ENCODE measurements at places on chromosomes 5 and 9.

GRCh38 chr9:92177591-92177990, 62.4 kb upstream of the SPTLC1 start:
- DNase-seq = no peak

- no peak for DNase-seq
These were observed 274.5 kb downstream of the TLE1 start for GRCh38 chr9:81414836-81415235.

DNA sequence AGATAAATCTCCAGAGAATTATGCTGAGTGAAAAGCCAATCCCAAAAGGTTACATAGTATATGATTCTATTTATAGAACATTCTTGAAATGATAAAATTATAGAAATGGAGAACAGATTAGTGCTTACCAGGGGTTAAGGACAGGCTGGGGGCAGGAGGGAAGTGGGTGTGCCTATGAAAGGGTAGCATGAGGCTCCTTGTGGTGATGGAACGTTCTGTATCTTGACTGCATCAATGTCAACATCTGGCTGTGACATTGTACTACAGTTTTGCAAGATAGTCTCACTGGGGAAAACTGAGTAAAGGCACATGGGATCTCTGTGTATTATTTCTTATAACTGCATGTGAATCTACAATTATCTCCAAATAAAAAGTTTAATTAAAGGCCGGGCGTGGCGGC, 22.3 kb downstream of the ORM2 start:
- DNase-seq = no peak

DNA sequence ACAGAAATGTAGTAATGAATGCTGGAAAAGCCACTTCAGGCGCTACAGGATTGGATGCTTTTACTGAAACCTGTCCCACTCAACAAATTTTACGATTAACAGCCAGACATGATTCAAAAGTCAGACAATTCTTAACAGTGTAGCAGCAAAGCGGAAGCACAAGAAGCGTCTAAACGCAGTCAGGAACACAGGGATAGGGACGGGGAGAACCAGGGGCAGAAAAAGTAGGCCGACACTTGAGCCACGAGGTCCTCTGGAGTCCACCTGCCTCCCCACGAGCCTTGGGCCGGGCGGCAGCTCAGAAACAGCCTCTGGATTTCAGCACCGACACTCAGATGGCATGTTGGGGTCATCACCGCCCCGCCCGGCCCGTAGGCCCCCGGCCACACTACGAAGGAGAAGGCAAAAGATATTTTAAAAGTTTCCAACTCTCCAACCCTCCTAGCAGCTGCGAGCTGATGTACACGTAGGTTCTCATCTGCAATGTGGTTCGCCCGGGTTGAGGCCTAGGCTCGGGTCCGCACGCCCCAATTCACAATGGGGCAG, 615 bp downstream of the RACK1 start:
- no peak for DNase-seq

GRCh38 chr5:136004436-136004835, 24.4 kb upstream of the TGFBI start:
- DNase-seq = no peak

- DNase-seq = no peak
These were observed 154.3 kb downstream of the ROR2 start for GRCh38 chr9:91795598-91796241.

- no peak for DNase-seq
These were observed 150.2 kb downstream of the ACTBL2 start for GRCh38 chr5:57332361-57332760.

- DNase-seq = no peak
These were observed 339.9 kb downstream of the ASTN2 start for GRCh38 chr9:117074784-117075520.

- no peak for DNase-seq
These were observed 11.9 kb downstream of the EEIG1 start for GRCh38 chr9:127968700-127969383.

DNA sequence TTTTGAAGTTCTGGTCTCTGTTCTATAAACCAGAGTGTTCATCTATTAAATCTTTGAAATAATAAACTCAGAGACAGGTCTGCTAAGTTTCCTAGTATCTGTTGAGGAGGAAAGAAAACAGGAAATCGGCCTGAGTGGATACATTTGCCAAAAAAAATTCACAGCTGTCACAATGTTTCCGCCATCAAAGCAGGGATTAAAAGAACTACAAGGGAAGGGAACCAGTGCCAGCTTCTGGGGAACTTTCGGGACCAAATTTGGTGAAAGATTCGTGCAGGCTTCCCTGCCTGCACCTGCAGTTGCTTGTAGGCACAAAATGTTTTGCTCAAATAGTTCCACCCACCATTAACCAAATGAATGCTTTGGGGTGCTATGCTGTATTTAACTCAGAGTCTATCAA, 267.5 kb downstream of the MSX2 start:
- DNase-seq = no peak

- DNase-seq = no peak
These were observed 103.4 kb downstream of the ADAMTS2 start for GRCh38 chr5:179241764-179242370.

DNA sequence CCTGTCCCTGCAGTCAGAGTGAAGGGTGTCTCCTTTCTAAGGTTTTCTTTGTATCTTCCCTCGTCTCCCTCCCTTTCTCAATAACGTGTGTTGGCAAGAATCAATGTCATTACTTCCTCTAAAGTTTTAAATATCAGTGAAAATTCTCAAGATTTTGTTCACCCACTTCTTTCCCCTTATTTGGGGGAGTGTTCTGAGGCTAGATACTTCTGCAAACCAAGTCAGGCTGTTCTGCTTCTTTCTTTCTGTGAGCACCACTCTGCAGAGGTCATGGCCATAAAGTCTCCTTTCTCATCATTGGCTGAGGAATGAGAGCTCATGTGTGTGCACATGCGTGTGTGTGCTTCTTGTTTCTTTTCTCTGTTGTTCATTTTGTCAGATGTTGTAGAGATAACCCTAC, 26.6 kb upstream of the SPATA31C2 start:
- no peak for DNase-seq

DNA sequence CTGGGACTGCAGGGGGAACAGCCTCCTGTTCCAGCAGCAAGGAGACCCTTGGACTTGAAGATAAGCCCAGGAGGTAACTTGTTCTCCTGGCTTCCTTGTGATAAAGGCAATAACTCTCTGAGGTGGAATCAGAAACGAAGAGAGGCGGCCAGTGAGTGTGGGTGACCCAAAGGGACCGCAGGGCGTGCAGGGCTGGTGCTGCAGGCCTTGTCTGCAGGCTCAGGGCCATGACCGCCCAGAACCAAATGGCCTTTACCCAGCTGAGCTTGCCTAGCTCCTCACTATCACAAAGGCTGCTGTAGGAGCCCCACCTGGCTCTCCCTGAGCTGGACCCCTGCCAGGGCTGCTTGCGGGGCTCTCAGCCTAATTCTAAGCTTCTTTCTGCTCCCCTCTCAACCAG, 72.5 kb downstream of the NDFIP1 start:
- DNase-seq = no peak

Measured in activated T-helper 1 cell treated with anti-CD3 and anti-CD28 coated beads, Interleukin-2, amount 50 U/mL, for 16 hours (primary cell).